ENCODE measurements at places on chromosomes 2 and 18.

- H3K4me1 ChIP-seq: peaks cover 14% of the 10 kb centered on the region
- H3K27me3 ChIP-seq: no peaks in the 10 kb centered on the region
- peaks cover 10% of the 10 kb centered on the region for H3K36me3 ChIP-seq
- no peak for DNase-seq
Measured at GRCh38 chr2:46645681-46646162, 166.4 kb downstream of the TMEM247 start.

GRCh38 chr2:17445744-17446143 is 72.5 kb downstream of the RAD51AP2 start:
- no peaks in the 10 kb centered on the region for H3K36me3 ChIP-seq
- no peak overlapping the region for H3K27ac ChIP-seq
- no peak overlapping the region for H3K4me3 ChIP-seq
- no peaks in the 10 kb centered on the region for H3K27me3 ChIP-seq

GRCh38 chr2:205739620-205740019 is 57.3 kb downstream of the NRP2 start:
- no peaks in the 10 kb centered on the region for H3K27me3 ChIP-seq
- H3K27ac ChIP-seq: no peak overlapping the region
- DNase-seq: no peak
- no peaks in the 10 kb centered on the region for H3K4me1 ChIP-seq
- peaks cover 78% of the 10 kb centered on the region for H3K36me3 ChIP-seq

- H3K36me3 ChIP-seq: no peaks in the 10 kb centered on the region
- H3K4me3 ChIP-seq: no peak overlapping the region
- H3K27ac ChIP-seq: no peak overlapping the region
- no peaks in the 10 kb centered on the region for H3K4me1 ChIP-seq
Measured at GRCh38 chr2:85868822-85869221, 20.0 kb downstream of the ST3GAL5 start.

GRCh38 chr2:61368687-61369665 is 101.9 kb downstream of the USP34 start:
- no peaks in the 10 kb centered on the region for H3K27me3 ChIP-seq
- no peak overlapping the region for H3K27ac ChIP-seq
- no peaks in the 10 kb centered on the region for H3K4me1 ChIP-seq
- H3K36me3 ChIP-seq: no peaks in the 10 kb centered on the region

DNA sequence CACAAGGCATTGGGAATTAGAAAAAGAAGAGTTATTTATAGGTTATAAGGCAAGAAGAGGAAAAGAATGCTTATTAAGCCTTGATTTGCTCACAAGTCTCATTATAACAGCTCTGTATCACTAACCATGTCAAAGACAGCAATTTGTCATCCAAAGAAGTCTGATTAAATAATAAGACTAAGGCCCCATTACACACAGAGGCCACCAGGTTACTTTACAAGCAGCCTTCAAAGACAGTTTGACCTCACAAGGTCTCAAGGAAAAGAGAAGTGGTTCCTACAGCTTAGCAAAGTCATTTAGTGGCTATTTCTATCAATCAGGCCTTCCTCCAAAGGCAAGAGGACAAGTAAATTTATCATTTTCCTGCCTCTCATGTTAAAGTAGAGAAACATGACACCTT is 188.5 kb downstream of the MBD2 start:
- no peaks in the 10 kb centered on the region for H3K27me3 ChIP-seq
- H3K4me1 ChIP-seq: no peaks in the 10 kb centered on the region
- H3K4me3 ChIP-seq: no peak overlapping the region
- H3K27ac ChIP-seq: no peak overlapping the region
- DNase-seq: no peak

GRCh38 chr2:21404827-21405625 is 281.3 kb downstream of the TDRD15 start:
- H3K27me3 ChIP-seq: no peaks in the 10 kb centered on the region
- no peaks in the 10 kb centered on the region for H3K36me3 ChIP-seq
- no peak overlapping the region for H3K27ac ChIP-seq

GRCh38 chr2:142803158-142803557 is 74.3 kb upstream of the KYNU start:
- H3K4me1 ChIP-seq: no peaks in the 10 kb centered on the region
- no peaks in the 10 kb centered on the region for H3K36me3 ChIP-seq

DNA sequence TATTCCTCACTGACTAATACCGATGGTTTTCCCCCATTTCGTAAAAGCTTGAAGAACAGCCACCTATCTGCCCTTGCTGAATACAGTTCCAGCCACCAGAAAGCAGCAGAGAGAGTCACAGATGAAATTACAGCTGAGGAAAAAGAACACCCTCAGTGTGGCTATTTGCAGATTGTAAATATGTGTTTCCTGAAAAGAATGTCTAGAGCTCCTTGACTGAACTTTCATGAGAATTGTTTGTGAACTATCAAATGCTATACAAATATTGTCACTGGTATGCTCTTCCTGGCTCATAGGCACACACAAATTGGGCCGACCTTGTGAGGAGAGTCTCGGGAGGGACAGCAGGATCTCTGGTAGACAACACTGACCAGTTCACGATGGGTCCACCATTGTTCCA is 58.1 kb upstream of the TTC39C start:
- H3K27me3 ChIP-seq: no peaks in the 10 kb centered on the region
- no peak overlapping the region for H3K27ac ChIP-seq
- no peak overlapping the region for H3K4me3 ChIP-seq

GRCh38 chr2:102606353-102606752 is 13.0 kb upstream of the SLC9A2 start:
- H3K4me1 ChIP-seq: peaks cover 8% of the 10 kb centered on the region
- no peak for DNase-seq
- no peak overlapping the region for H3K4me3 ChIP-seq
- no peaks in the 10 kb centered on the region for H3K27me3 ChIP-seq

GRCh38 chr2:152506843-152507242 is 171.9 kb downstream of the FMNL2 start:
- no peaks in the 10 kb centered on the region for H3K4me1 ChIP-seq
- no peaks in the 10 kb centered on the region for H3K27me3 ChIP-seq
- no peak overlapping the region for H3K27ac ChIP-seq
- no peak overlapping the region for H3K4me3 ChIP-seq
- no peaks in the 10 kb centered on the region for H3K36me3 ChIP-seq

- no peak overlapping the region for H3K4me3 ChIP-seq
- no peak overlapping the region for H3K27ac ChIP-seq
- H3K27me3 ChIP-seq: no peaks in the 10 kb centered on the region
- no peak for DNase-seq
- H3K4me1 ChIP-seq: no peaks in the 10 kb centered on the region
- no peaks in the 10 kb centered on the region for H3K36me3 ChIP-seq
Measured at GRCh38 chr2:60104514-60105505, 448.6 kb downstream of the BCL11A start.

GRCh38 chr2:98252038-98252773 is 94.0 kb upstream of the CNGA3 start:
- DNase-seq: no peak
- H3K27ac ChIP-seq: no peak overlapping the region
- H3K27me3 ChIP-seq: no peaks in the 10 kb centered on the region
- no peak overlapping the region for H3K4me3 ChIP-seq
- H3K4me1 ChIP-seq: no peaks in the 10 kb centered on the region

GRCh38 chr2:74036450-74037195 is 51.9 kb downstream of the TET3 start:
- no peak overlapping the region for H3K4me3 ChIP-seq
- DNase-seq: no peak
- H3K4me1 ChIP-seq: peaks cover 25% of the 10 kb centered on the region

- DNase-seq: no peak
- H3K4me3 ChIP-seq: no peak overlapping the region
- H3K4me1 ChIP-seq: peaks cover 42% of the 10 kb centered on the region
- H3K27ac ChIP-seq: peak overlapping the region; percentile 28
- H3K36me3 ChIP-seq: no peaks in the 10 kb centered on the region
- no peaks in the 10 kb centered on the region for H3K27me3 ChIP-seq
Measured at GRCh38 chr2:217994776-217995274, 8.0 kb downstream of the TNS1 start.

DNA sequence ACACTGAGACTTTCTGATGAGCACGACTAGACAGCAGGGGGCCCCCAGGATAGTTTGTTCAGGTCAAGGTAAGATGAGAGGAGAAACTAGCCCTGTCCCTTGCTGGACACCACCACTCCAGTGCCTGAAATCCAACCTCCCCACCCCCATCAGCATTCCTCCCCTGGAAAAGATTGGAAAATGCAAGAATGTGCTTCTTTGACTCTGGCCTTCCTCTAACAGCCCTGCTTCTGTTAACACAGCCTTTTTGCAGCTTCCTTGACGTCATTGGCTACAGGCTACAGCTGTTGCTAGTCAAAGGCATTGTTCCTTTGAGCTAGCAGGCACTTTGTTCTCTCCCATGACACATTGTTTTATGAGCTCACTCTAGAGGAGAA is 20.1 kb upstream of the LTBP1 start:
- no peaks in the 10 kb centered on the region for H3K4me1 ChIP-seq
- H3K27ac ChIP-seq: no peak overlapping the region

DNA sequence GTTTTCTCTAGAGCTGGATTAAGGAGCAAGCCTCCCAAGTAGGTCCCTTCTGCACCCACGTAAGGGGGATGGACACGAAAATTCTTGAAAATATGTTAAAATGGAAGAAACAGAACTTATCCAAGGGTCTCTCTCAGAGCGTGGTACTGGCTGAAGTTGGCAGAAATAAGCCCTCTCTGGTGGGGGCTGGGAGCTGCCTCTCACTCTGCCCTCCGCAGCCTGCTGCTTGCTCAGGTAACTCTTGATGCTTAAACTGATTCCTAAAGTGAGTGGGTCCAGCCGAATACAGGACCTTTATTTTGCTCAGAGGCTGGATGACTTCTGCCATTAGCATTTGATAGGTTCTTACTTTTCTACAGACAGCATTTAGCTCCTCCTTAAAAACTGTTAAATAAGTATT is 78.1 kb downstream of the SPHKAP start:
- H3K27ac ChIP-seq: no peak overlapping the region
- H3K4me3 ChIP-seq: no peak overlapping the region
- H3K27me3 ChIP-seq: no peaks in the 10 kb centered on the region
- no peaks in the 10 kb centered on the region for H3K4me1 ChIP-seq

DNA sequence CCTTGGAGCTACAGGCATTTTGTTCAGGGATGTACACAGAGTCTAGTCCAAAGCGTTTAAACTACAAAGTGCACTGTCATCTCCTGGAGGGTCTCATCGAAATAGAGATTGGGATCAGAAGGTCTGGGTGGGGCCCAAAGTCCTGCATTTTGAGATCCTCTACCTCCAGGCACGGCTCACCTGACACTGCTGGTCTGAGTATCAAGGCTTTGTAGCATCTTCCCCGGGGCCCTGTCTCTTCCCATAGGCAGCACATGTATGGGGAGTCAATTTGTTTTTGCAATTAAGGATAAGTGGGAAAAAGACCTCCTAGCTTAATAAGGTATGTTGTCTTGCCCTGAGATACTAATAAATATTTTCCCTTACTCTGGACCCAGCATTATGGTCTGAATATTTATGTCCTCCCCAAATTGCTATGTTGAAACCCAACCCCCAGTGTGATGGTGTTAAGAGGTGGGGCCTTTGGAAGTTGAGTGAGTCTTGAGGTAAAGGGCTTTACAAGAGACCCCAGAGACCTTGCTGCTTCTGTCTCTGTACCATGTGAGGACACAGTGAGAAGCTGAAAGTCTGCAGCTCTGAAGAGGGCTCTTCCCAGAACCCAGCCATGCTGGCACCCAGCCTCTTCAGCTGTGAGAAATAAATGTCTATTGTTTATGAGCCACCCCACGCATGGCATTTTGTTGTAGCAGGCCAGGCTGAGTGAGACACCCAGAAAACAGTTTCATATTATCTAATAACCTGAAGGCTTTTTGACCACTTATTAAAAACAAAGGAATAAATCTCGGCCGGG is 258.7 kb upstream of the HS6ST1 start:
- H3K27me3 ChIP-seq: no peaks in the 10 kb centered on the region
- H3K4me3 ChIP-seq: no peak overlapping the region
- DNase-seq: no peak
- no peak overlapping the region for H3K27ac ChIP-seq
- no peaks in the 10 kb centered on the region for H3K36me3 ChIP-seq

GRCh38 chr2:49914281-49914680 is 760.0 kb upstream of the FSHR start:
- no peaks in the 10 kb centered on the region for H3K4me1 ChIP-seq
- no peaks in the 10 kb centered on the region for H3K27me3 ChIP-seq
- no peaks in the 10 kb centered on the region for H3K36me3 ChIP-seq
- DNase-seq: no peak
- H3K27ac ChIP-seq: no peak overlapping the region
- no peak overlapping the region for H3K4me3 ChIP-seq

DNA sequence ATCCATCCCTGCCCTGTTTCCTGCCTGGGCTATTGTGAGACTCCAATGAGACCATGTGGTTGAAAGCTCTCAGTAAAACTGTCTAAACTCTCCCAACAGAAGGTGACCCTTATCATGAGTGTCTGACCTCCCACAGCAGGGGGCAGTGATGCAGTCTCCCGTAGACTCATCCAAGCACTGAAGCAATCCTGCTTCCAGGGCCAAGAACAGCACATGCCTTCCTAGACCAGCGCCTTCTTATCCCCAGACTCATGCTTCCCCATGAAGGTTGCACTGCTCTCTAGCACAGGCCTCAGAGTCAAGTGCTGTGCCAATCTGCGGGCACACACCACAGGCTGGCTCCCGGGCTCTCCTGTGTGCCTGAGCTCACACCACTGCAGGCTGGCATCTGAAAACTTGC is 112.3 kb downstream of the TNS1 start:
- H3K36me3 ChIP-seq: peaks cover 96% of the 10 kb centered on the region
- H3K27ac ChIP-seq: peak overlapping the region; percentile 29
- H3K4me1 ChIP-seq: no peaks in the 10 kb centered on the region

- no peaks in the 10 kb centered on the region for H3K27me3 ChIP-seq
- peaks cover 6% of the 10 kb centered on the region for H3K4me1 ChIP-seq
- H3K36me3 ChIP-seq: peaks cover 11% of the 10 kb centered on the region
- no peak overlapping the region for H3K4me3 ChIP-seq
Measured at GRCh38 chr2:134408386-134408785, 154.5 kb downstream of the MGAT5 start.

GRCh38 chr2:84781942-84782716 is 98.8 kb downstream of the TRABD2A start:
- no peaks in the 10 kb centered on the region for H3K27me3 ChIP-seq
- H3K4me3 ChIP-seq: no peak overlapping the region
- no peak for DNase-seq
- no peaks in the 10 kb centered on the region for H3K36me3 ChIP-seq
- peak overlapping the region; percentile 0 for H3K27ac ChIP-seq

- DNase-seq: no peak
- no peaks in the 10 kb centered on the region for H3K27me3 ChIP-seq
- no peak overlapping the region for H3K27ac ChIP-seq
- H3K4me3 ChIP-seq: no peak overlapping the region
- no peaks in the 10 kb centered on the region for H3K36me3 ChIP-seq
Measured at GRCh38 chr18:40274618-40275196, 1680.3 kb upstream of the PIK3C3 start.

GRCh38 chr2:86443631-86444350 is 2.6 kb downstream of the KDM3A start:
- H3K4me3 ChIP-seq: no peak overlapping the region
- no peaks in the 10 kb centered on the region for H3K36me3 ChIP-seq
- no peak for DNase-seq
- peak overlapping the region; percentile 97 for H3K27ac ChIP-seq
- H3K4me1 ChIP-seq: peaks cover 13% of the 10 kb centered on the region

DNA sequence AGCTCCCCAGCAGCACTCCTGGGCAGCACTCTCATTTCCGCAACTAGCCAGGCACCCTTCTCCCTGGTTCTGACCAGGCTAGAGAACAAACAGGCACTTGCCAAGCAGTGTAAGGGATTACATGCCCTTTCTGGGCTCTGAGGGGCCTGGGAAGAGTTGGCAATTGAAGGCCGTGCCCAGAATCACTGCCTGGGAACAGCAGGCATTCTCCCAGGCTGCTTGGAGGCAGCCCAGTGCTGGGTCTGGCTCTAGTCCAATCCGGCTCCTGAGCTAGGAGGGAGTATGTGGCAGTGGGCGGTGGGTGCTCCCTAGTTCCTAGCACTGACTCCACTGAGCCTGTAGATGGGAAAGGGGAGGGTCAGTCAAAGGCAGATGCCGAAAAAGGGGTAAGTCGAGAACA is 34.1 kb upstream of the SP3 start:
- no peaks in the 10 kb centered on the region for H3K27me3 ChIP-seq
- no peaks in the 10 kb centered on the region for H3K36me3 ChIP-seq
- H3K27ac ChIP-seq: no peak overlapping the region
- H3K4me3 ChIP-seq: no peak overlapping the region
